ENCODE measurements at places on chromosomes 4 and X.

GRCh38 chr4:48472794-48473193 lies 10.3 kb upstream of the SLC10A4 start:
- DNase-seq = no peak

GRCh38 chr4:186591651-186592050 lies 36.3 kb upstream of the MTNR1A start:
- DNase-seq = no peak

DNA sequence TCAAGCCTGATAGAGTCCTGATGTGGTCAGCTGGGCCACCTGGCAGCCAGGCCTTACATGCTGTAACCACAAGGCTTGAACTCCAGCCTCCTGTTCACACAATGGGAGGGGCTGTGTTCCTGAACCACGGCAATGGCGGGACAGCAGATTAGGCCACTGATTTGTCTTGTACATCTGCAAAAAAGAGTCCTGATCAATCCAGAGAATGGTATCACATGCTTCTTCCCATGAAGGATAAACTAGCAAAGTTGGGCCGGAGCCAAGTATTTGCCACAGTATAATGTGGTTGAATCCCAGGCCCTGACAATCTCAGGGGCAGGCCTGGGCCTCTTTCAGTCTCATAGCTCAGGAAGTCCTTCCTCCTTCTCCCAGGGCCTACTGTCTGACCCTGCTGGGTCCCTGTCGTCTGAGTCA lies 2182.5 kb upstream of the AGA start:
- DNase-seq = no peak

GRCh38 chr4:158754385-158755180 lies 14.2 kb upstream of the FNIP2 start:
- DNase-seq = no peak

- no peak for DNase-seq
These were observed 9.0 kb downstream of the SORBS2 start for GRCh38 chr4:185803022-185803421.

Measured in AML-193 (cell line).